ENCODE measurements at places on chromosomes 1 and 21.

GRCh38 chr1:184494929-184495328 is 108.1 kb downstream of the C1orf21 start:
- DNase-seq, result no peak

DNA sequence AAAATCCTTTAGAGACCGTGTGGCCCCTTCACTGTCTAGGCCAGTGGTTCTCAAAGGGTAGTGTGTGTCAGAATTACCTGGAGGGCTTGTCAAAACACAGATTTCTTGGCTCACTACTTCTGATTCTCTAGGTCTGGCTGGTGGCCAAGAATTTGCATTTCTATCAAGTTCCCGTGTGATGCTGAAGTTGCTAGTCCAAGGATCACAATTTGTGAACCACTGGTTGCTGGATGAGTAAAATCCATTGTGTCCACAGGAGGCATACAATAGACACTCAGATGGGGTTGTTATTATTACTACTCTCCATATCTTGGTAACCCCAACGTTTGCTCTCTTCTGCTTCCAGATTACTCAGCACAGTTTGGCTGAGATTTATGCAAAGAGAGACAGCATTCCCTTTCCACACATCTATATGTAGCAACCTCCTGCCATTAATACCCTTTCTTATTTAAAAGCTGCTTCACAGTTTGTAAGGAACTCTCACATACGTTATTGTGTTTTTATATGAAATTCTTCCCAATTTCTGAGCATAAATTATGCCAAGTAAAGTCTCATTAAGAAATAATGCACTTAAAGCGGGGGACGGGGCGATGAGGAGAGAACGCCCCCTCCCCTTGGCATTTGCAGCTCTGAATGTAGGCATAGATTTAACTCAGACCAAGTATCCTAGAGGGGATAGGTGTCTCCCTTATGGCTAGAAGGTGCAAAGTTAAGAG is 720 bp upstream of the TMCC2 start:
- DNase-seq, result peak; percentile 18

GRCh38 chr21:42659416-42660117 is 6.1 kb downstream of the PDE9A start:
- DNase-seq, result no peak

GRCh38 chr1:2242814-2243725 is 15.0 kb downstream of the SKI start:
- DNase-seq, result peak; percentile 64

DNA sequence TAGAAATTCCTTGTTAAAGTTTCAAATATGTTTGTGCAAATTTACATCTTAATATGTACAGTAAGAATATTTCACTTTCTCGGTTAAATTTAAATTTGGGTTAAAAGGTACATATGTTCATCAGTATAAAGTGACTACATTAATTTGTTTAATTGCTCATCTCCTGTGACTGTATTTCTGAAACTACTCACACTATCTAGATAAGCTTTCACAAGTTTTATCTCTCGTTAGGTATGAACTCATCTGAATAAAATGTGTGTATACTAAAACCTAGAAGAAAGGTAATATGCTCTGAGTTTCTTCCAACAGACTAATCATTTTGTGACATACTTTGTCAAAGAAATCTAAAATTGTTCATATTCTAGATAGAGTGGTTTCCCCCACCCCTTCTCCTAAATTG is 150.7 kb downstream of the PATJ start:
- no peak for DNase-seq

- DNase-seq, result no peak
These were observed 49.0 kb downstream of the KCNN3 start for GRCh38 chr1:154821083-154821482.

DNA sequence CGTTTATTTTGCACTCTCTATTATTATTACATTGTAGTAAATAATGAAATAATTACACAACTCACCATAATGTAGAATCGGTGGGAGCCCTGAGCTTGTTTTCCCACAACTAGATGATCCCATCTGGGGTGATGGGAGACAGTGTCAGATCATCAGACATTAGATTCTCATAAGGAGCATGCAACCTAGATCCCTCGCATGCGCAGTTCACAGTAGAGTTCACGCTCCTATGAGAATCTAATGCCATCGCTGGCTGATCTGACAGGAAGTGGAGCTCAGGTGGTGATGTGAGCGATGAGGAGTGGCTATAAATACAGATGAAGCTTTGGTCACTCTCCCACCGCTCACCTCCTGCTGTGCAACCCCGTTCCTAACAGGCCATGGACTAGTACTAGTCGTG is 112.1 kb downstream of the ROR1 start:
- DNase-seq, result no peak

DNA sequence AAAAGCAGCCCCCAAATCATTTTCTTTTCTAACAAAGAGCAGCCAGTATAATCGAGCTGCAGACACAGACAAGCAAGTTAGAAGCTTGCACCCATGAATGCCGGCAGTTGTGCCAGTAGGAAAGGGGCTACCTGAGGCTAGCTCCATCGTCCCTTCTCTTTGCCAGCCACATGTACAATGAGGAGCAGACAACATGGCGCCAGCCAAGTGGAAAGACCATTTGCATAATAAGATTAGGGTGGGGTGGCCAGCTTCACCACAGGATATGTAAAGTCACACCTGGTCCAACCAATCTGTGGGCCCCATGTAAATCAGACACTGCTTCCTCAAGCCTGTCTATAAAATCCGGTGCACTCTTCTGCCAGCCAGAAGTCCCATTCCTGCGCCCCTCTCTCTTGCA is 103.7 kb downstream of the CCDC185 start:
- no peak for DNase-seq

GRCh38 chr1:6464514-6464836 is 1.5 kb downstream of the TNFRSF25 start:
- no peak for DNase-seq

- DNase-seq, result no peak
These were observed 78.3 kb upstream of the SLC2A1 start for GRCh38 chr1:43036932-43037331.

DNA sequence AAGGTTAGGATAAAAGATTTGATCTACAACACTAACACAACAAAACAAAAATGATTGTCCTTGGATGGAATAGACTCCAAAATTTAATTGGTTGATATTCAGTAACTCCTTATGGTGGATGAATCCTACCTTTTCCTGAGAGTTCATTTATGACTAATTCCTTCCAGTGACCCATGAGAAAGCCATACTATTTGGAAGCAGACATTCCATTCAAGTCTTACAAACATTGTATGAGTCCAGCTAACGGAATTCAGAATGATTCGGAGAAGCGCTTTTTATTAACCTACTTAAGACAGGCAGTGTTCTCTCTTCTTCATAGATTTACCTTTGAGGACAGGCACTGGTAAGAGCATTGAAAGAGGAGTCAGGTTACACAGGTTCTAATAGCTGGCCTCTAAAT is 155.6 kb upstream of the ZNF648 start:
- no peak for DNase-seq

DNA sequence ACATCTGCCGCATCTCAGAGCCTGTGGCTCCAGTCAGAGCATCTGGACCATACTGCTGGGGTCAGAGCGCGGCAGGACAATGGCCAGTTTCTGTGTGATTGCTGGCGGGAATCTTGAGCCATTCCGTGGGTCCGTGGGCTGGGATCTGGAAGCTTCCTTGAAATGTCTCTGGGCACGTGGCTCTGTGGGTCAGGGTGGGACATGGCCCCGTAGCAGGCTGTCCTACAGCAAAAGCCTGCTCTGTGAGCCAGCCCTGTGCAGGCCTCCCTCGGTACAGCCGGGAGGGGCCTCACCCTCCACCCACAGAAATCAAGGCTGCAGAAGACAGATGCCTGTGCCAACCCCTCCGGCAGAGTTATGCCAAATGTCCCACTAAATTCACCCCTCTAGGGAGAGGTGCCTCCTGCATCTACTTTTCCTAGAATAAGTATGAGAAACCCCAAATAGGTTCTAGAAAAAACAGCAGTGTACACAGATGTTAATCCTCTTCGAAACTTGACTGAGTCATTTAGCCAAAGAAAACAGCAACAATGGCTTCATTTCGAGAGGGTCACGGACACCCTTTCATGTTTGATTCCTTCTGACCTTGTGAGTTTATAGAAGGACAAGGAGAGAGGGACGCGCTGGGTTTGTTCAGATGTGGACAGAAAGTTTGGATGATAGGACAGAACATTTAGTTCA is 27.8 kb downstream of the COL18A1 start:
- no peak for DNase-seq

DNA sequence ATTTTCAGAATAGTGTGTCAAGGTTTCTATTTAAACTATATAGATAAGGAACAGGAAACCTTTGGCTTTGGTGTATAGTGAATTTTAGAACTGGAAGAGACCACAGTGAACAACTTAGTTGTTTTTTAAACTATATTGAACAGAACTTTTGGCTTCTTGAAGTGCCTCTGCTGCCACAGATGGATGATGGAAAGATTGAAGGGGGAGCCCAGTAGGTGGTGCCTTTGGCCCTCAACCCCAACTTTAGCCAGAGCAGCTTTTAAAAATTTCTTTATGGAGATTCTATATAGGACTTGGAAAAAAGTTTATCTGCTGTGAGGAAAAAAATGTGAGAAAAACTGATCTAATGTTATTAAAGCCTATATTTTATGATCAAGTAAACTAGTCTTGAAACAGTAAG is 50.2 kb downstream of the SWT1 start:
- no peak for DNase-seq

- DNase-seq, result no peak
These were observed 200.7 kb upstream of the POU3F1 start for GRCh38 chr1:38246955-38247952.

DNA sequence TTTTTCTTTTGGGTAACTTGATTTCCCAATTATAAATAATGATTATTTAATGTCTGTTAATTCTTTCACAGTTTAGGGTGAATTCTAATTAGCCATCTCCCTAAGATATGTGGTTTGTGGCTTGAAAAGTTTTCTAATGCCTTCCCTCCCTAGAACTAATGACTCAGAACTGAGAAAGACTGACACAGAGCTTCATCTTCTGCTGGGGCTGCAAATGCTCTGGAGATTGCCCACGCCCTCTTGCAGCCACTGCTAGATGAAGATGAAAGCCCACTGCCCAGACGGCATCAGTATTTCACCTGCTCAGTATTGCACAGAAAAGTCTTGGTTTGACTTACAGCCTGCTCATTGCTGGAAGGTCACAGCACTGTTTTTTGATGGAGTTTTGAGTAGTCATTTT is 101.5 kb downstream of the ST6GALNAC3 start:
- DNase-seq, result no peak

- no peak for DNase-seq
These were observed 337.3 kb downstream of the PRDM2 start for GRCh38 chr1:14037101-14037847.

- no peak for DNase-seq
These were observed 76.9 kb downstream of the FH start for GRCh38 chr1:241442686-241443085.

DNA sequence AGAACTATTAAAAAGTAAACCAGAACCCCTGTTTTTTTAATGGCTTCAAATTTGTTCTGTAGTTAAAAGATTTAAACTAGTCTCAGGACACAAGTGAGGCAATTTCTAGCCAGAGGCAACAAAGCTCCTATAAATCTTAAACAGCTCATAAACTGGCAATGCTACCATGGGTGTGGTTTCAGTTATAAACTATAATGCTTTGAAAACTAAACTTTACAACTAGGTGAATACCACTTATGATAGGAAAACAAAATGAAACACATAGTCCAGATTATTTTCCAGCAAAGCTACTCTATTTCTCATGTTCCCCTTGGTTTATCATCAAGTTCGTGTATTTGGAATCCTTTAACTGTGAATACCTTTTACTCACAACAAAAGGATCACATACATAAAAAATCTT is 282.5 kb downstream of the VAV3 start:
- DNase-seq, result no peak

DNA sequence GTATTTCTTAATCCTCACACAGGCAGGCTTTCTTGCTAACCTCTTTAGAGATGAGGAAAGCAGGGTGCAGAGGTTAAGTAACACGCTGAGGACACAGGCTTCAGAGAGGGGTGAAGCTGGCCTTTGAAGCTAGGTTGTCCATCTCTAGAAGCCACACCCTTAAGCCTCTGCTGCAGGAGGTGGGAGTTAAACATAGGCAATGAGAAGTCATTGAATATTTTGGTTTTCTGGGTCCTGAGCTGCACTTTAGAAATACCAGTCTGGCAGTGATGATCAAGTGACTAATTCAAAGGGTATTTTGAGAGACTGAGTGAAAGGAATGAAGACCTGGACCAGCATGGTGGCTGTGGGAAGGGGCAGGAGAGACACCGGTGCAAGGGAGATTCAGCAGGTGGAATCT is 9.9 kb downstream of the KCNJ15 start:
- DNase-seq, result no peak

All from inflammatory macrophage treated with lipopolysaccharide for 4 hours (primary cell).